ENCODE measurements at places on chromosomes 4 and X.

GRCh38 chr4:121049072-121049599 is 23.2 kb downstream of the NDNF start:
- no peak for DNase-seq

DNA sequence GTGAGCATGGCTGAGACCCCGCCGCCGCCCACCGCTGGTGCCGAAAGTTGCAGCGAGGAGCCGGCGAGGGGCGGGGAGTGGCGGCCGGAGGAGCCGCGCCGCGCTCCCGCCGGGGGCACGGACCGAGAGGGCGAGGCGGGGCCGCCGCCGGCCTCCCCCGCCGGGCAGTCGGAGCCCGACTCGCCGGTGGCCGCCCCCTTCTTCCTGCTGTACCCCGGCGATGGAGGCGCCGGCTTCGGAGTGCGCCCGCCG is 16.5 kb downstream of the UTP3 start:
- DNase-seq = no peak

DNA sequence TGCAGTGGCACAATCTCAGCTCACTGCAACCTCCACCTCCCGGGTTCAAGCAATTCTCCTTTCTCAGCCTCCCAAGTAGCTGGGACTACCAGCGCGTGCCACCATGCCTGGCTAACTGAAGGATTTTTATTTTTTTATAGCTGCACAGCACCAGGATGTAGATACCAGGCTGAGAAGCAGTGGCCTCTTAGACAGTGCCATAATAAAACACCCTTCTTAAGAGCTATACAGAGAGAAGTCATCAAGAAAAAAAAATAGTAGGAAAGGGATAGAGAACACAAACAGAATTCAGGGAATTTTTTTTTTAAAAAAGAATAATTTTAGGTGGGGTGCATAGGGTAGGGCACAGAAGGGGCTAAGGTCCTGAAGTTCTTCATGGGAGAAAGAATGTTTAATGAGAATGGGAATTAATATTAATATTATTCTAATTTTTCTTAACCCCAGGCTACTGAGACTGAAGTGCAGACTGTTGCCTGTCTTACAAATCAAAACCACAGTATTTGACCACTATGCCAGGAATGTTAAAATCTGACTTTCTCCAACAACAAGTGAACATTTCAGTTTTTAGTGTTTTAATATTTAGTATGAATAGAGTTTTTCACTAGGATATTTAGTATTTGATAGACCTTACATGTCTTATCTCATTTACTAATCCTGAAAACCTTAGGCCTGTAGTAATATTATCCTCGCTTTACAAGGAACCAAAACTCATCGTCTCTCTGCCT is 146.7 kb downstream of the KCNIP4 start:
- DNase-seq = no peak

- DNase-seq = no peak
Observed at GRCh38 chr4:36053930-36054329, 190.4 kb downstream of the ARAP2 start.

GRCh38 chr4:96260064-96260682 is 420.3 kb downstream of the PDHA2 start:
- no peak for DNase-seq

DNA sequence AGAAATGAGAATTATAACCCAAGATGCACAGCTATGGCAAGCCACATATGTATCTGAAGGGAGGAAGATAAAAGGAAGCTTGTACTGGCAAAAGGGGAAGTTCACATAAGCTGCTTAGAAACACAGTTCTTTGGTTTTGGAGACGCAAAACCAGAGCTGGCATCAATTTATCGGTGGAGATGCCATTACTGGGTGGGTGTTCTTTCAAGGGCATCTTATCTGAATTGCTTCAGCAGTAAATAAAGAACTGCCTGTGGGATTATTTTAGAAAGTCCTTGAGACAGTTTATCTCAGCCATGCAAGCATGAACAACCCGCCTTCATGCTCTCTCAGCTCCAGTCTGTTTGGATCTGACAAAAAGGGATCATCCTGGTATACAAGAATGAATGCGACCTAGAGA is 60.8 kb downstream of the DDX60 start:
- no peak for DNase-seq

DNA sequence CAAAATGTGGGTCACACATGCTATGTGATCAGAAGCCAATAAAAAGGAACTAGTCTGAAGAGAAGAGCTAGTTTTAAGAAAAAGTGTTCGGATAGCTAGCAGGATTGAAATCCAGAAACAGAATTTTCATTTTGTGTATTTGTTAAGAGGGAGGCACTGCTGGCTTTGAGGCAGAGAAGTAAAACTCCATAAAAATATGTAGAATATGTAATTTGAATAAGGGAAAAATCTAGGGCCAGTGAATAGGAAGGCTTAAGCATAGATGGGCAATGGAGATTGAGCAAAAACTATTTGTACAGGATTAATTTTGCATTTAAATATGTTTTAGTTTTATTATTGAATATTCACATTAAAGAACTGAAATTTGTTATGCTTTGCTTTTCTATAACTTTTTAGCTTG is 399.9 kb upstream of the PITX2 start:
- DNase-seq = no peak

DNA sequence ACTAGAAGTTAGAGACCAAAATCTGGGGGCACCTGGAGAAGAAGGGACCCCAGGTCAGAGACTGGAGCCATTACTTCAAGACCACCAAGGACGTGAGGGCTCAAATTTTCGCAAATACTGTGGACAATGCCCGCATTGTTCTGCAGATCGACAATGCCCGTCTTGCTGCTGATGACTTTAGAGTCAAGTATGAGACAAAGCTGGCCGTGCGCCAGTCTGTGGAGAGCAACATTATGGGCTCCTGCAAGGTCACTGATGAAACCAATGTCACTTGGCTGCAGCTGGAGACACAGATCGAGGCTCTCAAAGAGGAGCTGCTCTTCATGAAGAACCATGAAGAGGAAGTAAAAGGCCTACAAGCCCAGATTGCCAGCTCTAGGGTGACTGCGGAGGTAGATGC is 101.2 kb downstream of the NCAPG start:
- DNase-seq = no peak

DNA sequence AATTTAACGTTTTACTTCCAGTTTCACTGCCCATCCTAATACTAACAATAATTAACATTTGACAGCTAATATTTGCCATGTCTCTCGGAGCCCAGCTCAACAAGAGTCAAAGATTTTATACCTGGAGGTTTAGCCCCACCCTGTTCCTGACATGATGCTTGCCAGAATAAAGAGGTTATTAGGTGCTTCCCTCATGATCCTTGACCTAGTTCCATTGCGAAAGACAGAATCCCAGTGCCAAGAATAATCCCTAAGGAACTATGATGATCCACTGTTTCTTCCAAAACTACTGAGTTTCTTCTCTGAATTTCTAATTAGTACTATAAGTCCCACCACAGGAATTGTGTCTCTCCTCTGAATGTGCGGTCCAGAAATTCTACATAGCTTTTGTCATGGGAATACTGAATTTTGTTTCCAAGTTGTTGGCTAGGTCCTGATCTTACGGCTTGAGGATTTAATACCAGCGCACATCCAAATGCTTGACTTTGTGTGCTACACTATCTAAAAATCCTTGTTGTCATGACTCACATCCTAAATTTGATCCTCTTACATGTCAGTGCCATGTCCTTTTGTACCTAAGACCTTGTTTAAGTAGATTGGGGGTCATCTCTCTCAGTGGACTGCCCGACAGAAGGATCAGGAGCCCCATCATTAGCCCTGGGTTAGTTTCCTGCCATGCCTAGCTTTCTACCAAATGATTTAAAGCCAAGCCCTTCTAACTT is 23.1 kb downstream of the ANTXR2 start:
- DNase-seq = no peak
